ENCODE measurements at places on chromosomes 4 and X.
A peak's percentile ranks its signal among the peaks of the same experiment; 100 is the strongest.

- peak; percentile 51 for DNase-seq
Measured at GRCh38 chrX:120251471-120252011, 929 bp downstream of the ZBTB33 start.

DNA sequence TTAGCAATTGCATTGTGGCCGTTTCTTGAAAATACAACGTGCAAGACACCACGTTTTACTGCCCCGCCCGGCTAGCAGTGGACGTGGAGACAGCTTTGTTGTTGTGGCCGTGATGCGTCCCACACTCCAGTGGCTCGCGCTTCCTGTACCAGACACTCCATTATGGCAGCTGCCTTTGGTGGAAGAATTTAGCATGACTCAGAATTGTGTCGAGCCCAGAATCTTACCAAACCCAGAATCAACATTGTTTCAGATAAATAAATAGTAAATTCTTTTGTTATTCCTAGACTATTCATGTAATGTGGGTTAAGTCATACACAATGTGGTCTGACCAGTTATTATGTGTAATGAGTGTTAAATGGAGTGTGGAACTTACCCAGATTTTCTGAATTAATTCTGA, 25.3 kb upstream of the S100P start:
- DNase-seq, result no peak

- DNase-seq, result no peak
Measured at GRCh38 chr4:164109503-164109902, 615.0 kb downstream of the TMA16 start.

GRCh38 chr4:79636991-79637390, 229.0 kb upstream of the GK2 start:
- no peak for DNase-seq

DNA sequence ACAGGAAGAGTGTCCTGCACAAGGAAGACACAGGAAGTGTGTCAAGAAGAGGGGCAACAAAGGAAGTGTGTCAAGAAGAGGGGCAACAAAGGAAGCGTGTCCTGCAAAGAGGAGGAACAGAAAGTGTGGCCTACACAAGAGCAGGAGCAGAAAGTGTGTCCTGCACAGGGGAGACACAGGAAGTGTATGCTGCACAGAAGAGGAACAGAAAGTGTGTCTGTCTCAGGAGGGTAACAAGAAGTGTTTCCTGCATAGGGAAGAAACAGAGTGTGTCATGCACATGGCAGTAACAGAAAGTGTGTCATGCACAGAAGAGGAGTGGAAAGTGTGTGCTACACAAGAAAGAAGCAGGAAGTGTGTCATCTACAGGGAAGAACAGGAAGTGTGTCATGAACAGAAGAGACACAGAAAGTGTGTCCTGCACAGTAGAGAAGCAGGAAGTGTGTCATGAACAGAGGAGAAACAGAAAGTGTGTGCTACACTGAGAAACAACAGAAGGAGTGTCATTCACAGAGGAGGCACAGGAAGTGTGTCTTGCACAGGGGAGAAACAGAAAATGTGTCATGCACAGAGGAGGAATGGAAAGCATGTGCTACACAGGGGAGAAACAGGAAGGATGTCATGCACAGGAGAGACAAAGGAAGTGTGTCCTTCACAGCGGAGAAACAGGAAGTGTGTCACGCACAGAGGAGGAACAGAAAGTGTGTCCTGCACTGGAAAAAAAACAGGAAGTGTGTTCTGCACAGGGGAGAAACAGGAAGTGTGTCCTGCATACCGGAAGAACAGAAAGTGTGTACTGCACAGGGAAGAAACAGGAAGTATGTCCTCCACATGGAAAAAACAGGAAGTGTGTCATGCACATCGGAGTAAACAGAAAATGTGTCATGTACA, 526.4 kb upstream of the PRKX start:
- DNase-seq, result no peak

DNA sequence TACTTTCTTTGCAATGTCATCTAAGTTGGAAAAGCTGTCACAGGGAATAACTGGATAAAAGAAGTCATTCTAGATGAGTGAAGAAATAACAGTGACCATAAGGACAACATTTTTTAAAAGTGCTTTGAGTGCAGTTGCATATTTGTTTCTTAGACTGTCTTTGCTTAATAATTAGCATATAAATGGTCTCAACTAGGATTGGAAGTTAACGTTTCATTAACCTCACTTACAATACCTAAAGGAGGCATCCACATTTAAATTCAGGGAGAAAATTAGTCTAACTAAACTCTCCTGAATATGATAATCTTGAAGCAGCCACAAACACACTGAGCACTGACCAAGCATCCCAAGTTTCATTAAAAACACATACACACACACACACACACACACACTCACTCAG, 780.7 kb downstream of the PCDH18 start:
- DNase-seq, result no peak

DNA sequence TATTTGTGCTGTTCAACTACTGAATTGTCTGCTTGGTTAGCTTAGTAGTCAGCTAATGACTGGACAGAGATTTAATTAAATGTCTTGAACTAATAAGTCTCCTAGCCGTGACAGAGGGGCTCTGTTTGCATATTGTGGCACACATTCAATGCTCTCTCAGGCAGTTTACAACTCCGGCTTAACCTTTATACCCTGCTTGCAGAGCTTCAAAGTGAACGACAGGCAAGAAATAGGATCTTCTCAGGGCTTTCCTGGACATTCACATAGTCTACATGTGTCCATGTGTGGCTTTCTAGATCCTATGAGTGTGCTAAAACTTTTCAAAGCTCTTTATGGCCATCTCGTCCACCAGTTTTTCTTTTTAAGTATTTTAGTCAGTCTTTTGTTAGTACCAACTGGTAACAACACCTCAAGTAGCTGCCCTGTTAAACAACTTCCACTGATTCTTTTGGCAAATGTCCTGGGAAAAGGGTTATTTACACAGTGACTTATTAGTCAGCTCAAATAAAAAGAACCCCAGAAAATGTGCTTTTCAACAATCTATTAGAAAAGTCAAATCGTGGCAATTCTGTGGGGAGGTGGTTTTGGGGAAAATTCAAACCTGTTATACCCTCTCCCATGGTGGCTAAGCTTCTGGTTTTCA, 28.6 kb downstream of the OR13H1 start:
- no peak for DNase-seq
